ENCODE measurements at places on chromosomes 4 and X. TPM values are rescaled to one million over a fixed set of nuclear protein-coding genes. Genes with fewer than 3 reads are reported as not detected.

DCLK2 gene
- total RNA-seq, result 32.6 TPM

GRCh38 chr4:111883557-111883999 is 261.7 kb upstream of the FAM241A start:
- DNase-seq, result no peak

DNA sequence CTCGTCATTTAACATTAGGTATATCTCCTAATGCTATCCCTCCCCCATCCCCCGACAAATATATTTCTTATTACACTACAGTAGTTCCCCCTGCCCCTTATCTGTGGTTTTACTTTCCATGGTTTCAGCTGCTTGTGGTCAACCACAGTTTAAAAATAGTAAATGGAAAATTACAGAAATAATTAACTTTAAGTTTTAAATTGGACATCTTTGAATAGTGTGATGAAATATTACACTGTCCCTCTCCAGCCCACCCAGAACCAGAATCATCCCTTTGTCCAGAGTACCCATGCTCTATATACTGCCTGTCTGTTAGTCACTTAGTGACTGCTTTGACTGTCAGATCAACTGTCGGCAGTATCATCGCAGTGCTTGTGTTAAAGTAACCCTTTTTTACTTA is 47.4 kb upstream of the VEGFC start:
- DNase-seq, result no peak

TEX11 gene
- total RNA-seq, result not detected

GRCh38 chr4:33080275-33080674 is 2360.1 kb downstream of the PCDH7 start:
- no peak for DNase-seq
